ENCODE measurements at places on chromosomes 4 and X.

- no peak for DNase-seq
Measured at GRCh38 chr4:18954538-18954937, 933.0 kb upstream of the LCORL start.

DNA sequence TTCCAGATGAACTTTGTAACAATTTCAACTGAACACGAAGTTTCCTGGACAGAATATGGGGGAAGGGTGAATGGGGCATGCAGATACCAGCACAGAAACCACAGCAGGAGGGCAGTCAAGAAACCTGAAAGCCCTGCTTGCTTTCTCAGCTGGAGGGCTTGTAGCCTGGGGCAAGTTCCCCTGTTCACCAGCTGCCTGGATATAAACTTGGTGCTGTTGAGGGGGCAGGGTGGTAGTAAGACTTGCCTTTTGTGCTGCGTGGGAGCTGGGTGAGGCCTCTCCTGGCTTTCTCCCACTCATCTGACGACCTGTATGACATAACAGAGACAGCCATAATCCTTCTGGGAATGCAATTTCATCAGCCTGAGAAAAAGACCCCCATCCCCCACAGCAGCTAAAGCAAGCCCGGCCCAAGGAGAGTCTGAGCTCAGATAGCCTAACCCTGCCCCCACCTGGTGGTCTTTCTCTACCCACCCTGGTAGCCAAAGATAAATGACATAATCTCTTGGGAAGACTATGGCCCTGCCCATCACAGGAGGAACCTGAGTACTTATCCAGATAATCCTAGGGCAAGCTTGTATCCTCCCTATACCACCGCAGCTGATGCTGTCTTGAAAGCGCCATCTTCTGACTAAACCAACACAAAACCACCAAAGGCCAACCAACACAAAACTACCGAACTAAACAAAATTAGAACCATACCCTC lies 234.3 kb downstream of the LAS1L start:
- DNase-seq: no peak

GRCh38 chrX:11632732-11633131 lies 33.0 kb downstream of the ARHGAP6 start:
- no peak for DNase-seq

GRCh38 chr4:105683038-105683437 lies 25.5 kb downstream of the INTS12 start:
- no peak for DNase-seq

DNA sequence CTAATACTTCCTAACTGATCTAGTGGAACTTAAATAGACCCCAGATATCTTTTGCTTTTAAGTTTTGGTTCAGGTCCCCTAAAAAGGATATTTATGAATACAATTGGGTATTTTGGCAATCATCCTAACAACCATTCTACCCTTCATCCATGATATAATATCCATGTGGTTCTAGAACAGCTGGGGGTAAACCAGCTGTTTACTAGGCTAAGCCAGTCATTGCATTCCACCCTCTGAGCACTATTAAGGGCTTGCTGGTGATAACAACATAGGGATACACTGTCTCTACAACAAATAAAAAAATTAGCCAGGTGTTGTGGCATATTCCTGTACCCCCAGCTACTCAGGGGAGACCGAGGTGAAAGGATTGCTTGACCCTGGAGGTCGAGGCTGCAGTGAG lies 54.8 kb upstream of the MAPK10 start:
- DNase-seq: no peak

GRCh38 chr4:39346856-39347519 lies 19.2 kb downstream of the RFC1 start:
- DNase-seq: no peak

GRCh38 chr4:144450526-144450925 lies 195.4 kb upstream of the HHIP start:
- DNase-seq: no peak
